Neuronal stem cell (in vitro differentiated cells): ENCODE measurements at places on chromosomes 2 and 18.

DNA sequence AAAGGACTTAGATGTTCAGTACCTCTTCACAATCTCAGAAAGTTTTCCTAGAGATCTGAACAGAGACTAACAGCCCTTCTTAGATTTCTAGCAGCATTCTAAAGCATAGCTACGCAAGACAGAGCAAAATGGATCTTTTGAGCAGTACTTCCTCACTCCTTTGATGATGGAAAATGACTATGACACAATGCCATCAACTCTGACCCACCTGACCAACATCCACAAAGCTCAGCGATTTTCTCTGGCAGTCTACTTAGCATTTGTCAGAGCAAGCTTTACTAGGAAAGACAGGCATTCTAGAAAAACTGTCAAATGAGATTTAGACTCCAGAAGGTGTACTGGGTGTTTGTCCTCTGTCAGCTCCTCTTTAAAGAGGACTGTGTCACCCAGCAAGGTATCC, 180.9 kb upstream of the ACVR2A start:
- DNase-seq, result no peak

DNA sequence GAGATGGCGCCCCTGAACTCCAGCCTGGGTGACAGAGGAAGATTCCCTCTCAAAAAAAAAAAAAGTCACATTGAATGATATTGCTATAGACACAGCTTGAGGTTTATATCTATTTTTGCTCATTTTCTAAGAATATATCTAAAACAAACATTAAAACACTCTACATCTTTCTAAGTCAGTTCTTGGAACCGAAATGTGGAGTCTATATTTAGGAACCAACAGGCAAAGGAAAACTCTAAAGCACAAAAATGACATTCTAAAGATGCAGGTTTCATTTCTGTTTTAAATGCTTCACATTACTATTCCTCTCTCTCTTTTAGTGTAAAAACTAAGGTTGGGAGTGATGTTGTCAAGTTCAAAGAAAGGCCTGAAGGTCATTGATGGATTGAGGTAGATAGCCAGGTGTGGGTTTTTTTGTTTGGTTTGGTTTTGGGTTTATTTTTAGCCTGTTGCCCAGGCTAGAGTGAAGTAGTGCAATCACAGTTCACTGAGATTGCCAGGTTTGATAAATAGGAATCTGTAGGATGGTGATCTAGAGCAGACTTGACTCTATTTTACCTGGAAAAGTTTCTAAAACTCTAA, 194.0 kb upstream of the RBBP8 start:
- no peak for DNase-seq

DNA sequence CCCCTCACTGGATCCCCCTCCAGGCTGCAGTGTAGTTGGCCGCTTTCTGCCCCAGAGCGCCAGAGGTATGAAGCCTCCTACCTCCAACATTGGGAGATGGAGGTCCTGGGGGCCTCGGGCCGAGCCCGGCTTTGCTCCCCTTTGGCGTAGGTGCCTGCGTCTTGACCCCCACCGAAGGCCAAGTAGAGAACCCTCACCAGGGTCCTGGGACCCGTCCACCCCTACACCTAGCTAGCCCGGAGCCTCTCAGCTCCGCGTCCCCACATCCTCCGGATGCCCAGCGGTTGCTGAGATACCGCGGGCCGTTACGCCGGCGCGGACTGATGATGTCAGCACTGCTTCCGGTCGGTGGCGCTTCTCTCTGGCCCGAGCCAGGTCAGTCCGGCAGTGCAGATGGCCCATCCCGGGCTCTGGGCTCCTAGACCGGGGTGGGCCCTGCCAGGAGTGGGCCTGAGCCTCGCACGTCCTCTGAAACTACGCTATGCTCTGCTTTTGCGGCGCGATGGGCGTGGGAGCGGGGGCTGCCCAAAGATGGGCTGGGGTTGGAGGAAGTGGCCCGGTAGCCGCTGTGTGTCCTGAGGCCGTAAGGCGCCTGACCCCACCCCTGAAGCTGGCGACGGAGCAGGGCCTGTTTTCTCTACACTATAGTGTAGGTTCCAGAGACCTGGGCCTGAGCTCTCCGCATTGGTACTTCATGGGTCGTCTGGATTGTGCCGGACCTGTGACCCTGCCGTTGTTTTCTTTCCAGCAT, at the start of the genes GLB1L and STK16:
Gene GLB1L, minus strand, starts transcription at position 297 of the 751 bp plus-strand sequence. CDS start 1,871 bp downstream, outside the sequence.
Gene STK16, plus strand, starts transcription at position 332 of the 751 bp plus-strand sequence. CDS start 521 bp downstream, outside the sequence.
- peak; percentile 94 for DNase-seq

DNA sequence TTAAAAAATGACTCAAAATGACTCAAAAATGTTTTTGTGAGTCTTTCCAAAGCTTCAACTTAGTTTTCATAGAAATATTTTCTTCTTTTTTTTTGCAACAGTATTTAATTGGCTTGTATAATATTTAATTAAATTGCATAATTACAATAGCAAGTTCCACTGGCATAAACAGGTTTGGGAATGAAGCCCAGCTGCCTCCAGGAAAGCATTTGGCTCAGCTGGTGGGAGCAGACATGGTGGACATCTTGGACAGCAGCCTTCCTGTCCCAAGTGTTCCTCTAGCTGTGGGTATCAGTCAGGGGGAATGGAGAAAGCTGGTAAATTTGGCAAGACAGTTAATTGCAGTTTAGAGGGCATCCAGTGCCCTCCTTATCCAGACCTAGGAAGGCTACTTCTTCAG, 213.4 kb downstream of the ZBTB7C start:
- DNase-seq, result no peak

- DNase-seq, result no peak
Observed at GRCh38 chr2:225008179-225008856, 34.0 kb downstream of the DOCK10 start.

GRCh38 chr2:112698834-112699515, 21.8 kb upstream of the NT5DC4 start:
- no peak for DNase-seq

DNA sequence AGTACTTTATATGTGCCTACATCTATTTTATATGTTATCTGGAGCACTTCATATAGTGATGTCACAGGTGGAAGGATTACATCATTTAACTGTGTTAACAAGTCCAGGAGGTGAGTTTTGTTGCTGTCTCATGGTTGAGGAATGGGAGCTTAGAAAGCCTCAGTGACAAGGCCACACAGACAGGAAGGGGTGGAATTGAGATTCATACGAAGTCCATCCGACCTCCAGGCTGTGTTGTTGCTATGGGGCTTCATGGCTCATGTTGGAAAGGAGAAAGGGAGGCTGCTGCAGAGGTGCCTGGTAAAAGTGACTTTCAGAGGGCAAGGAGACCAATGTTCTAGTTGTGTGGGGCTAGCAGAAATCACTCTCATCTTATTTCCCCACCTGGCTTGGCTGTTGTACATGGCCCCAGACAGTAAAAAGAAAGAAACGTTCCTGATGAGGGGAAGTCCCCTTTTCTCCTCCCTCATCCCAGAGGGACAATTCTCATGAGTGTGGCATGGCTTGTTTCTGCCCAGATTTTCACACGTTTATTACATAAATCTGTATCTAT, 31.0 kb upstream of the GREB1 start:
- no peak for DNase-seq

DNA sequence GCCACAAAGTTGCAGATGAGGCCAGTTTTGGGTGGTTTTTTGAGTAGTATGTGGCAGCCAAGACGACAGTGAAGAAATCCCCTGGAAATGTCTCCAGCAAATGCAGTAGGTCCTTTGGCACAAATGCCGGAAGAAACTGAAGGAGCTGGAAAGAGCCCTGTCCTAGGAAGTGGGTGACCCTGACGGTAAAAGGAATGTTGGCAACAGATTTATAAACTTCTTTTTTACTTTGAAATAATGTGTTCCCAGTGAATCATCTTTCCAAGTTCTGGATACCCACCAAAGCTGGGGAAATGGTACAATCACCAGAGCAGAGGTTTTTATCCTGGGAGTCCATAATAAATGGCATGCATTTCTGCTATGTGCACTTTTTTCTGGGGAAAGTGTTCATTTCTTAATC, 112.9 kb downstream of the CSRNP3 start:
- DNase-seq, result no peak

GRCh38 chr18:36640021-36640952, 188.5 kb downstream of the TPGS2 start:
- DNase-seq, result no peak

GRCh38 chr2:136783856-136784255, 18.5 kb downstream of the THSD7B start:
- no peak for DNase-seq

DNA sequence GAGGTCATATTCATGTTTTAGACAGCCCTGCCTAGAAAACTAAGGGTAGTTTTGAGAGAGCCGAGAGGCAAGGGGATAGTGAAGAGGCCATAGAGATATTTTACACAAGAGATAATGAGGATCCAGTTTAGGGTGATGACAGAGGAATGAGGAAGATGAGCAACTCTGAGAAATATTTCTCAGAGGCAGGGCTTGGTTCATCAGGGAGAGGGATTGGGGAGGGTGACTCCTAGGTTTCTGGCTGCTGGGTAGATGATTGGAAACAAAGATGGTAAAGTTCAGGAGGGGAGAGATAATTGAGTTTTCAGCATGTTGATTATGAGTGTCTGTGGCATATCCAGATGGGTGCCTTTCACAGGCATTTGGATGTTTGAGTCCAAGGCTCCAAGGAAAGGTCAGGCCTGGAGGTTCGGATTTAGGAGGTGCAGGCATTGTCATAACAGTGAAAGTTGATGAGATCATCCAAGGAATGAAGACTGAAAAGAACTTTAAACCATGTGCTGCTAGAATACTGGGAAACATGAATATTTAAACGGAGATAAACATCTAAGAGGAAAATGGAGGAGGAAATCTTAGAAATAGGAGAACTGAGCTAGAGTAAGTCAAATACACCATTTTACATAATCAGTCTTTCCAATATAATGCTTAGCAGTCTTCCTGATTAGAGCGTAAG, 7.4 kb downstream of the MYL12B start:
- no peak for DNase-seq

- no peak for DNase-seq
Observed at GRCh38 chr2:233565685-233566140, 869 bp downstream of the USP40 start.

GRCh38 chr2:77521548-77521891, 656 bp downstream of the LRRTM4 start:
- peak; percentile 50 for DNase-seq

- no peak for DNase-seq
Observed at GRCh38 chr2:241842620-241843211, 16.0 kb downstream of the PDCD1 start.

DNA sequence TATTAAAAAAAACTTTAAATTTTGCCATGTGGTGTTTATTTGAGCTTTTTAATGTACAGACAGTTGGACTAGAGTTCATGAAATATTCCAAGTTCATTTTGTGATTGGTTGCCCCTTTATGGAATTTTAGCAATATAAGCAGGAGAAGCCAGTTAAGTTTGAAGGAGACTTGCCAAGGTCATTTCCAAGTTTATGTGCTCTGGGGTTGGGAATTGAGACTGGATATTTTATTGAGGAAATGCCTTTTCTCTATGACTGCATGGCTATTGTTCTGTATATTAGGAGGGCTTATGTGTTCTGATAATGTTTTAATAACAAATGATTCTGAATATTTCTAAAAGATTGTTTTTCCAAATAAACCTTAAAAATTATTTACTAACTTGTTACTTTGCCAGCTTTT, 67.0 kb upstream of the TCF4 start:
- DNase-seq, result no peak
